ENCODE measurements at places on chromosomes 7 and 10.
A peak's percentile ranks its signal among the peaks of the same experiment; 100 is the strongest.

- no peak for DNase-seq
Observed at GRCh38 chr7:32494946-32495297, 367 bp upstream of the AVL9 start.

DNA sequence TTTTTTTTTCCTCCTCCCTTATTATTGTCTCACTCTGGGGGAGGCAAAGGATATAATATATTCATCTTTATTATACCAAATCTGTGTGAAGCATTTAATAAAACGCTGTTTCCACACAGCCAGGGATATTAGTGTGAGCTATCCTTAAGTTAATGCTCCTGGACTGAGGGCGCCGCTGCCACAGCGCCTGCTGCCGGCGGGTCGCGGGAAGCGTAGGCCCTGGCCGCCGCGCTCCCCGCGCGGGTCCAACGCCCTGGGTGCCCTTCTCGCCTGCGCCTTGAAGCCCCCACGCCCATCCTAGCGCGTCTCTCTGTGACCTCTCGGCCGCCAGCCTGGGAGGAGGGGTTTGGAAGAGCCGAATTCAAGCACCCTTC, 9.5 kb upstream of the LBX1 start:
- no peak for DNase-seq

GRCh38 chr10:44907556-44907955, 3.6 kb upstream of the TMEM72 start:
- no peak for DNase-seq

GRCh38 chr7:134364619-134365037, 47.9 kb upstream of the SLC35B4 start:
- DNase-seq: peak; percentile 81

DNA sequence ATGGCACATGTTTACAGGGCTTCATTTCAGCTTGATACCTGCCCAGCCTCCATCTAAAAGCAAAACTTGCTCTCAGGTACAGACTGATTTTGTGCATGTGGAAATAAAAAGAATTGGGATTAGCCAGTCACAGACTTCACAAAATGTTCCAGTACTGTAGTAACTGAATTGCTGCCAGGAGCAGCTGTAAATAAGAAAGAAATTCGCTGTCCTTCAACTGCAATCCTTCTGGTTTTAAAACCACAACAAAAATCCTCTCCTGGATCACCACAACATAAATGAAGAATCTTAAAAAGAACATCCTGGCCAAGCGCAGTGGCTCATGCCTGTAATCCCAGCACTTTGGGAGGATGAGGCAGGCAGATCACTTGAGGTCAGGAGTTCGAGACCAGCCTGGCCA, 3.9 kb upstream of the MIOS start:
- DNase-seq: no peak

- no peak for DNase-seq
Observed at GRCh38 chr10:132142396-132143161, 44.2 kb upstream of the DPYSL4 start.

DNA sequence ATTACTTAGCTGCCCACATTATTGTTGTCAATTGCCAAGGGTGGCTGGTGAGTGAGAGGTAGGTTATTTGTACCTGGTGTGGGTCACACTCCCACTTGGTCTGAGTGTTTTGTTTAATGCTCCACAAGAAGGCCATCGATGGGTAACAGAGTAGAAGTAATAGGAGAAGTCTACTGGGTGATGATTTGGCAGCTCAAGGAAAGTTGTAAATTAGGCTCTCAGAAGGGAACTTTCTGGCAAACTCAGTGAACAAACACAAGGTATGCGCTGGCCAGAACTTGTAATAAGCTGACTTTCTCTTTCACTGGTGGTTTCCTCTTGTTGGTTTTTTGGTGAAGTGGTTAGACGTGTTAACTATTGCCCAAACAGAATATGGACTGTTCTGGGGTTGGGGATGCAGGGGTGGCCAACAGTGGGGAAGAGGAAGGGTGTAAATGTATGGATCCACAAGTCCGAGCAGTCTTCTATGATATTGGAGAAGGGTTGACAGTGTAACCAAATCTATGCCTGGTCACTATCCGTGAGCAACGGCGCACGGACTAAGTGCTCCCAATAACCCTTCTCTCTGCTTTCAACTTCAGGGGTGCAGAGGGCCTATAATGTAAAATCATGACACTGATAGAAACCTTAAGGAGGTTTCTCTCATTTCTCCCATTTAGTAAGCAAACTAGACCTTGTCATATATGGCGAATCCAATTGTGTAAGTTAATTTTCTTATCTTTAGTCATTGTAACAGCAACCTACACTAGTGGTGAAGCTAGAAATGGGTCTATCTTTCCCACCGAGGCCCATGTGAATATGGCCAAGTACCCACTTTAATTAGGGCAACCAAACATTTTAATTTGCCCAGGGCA, 212.8 kb downstream of the PTEN start:
- no peak for DNase-seq

GRCh38 chr7:107803009-107803610, at the start of gene SLC26A3:
Gene SLC26A3 (minus strand): TSS chr7:107803223. CDS start chr7:107794509, 8,714 bp downstream.
- no peak for DNase-seq

DNA sequence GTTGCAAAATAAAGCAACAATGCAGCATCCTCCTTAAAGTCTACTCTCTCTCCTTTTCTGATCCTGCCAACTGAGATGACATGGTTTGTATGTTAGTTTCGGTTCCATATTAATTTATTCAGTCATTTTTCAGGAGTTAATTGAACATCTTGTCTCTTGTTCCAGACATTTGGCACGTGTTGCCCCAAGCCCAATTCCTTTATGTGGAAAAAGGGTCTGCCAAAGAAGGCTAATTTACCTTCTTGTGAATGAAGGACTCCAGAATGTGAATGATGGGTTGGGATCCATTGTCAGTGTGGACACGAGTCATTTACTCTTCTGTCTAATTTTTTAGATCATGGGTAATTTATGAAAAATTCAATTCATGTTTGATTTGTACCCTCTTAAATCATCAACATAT, 350.9 kb upstream of the LRGUK start:
- no peak for DNase-seq

- DNase-seq: no peak
Observed at GRCh38 chr10:69769395-69769992, 32.2 kb upstream of the COL13A1 start.

DNA sequence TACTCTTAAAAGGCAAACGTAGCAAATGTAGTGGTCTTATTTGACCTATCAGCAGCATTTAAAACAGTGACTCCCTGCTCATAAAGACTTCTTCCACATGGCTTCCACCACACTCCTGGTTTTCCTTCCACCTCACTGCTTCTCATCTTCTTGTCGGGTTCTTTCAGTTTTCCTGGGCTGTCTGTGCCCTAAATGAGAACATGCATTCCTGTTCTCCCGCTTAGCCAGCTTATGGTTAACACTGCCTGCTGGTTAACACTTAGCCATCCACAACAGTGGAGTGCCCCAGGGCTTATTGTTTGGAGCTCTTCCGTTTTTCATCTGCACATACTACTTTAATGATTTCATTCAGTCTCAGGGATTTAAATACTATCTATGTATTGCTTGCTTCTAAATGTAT, 34.3 kb upstream of the EXOC6 start:
- DNase-seq: no peak

DNA sequence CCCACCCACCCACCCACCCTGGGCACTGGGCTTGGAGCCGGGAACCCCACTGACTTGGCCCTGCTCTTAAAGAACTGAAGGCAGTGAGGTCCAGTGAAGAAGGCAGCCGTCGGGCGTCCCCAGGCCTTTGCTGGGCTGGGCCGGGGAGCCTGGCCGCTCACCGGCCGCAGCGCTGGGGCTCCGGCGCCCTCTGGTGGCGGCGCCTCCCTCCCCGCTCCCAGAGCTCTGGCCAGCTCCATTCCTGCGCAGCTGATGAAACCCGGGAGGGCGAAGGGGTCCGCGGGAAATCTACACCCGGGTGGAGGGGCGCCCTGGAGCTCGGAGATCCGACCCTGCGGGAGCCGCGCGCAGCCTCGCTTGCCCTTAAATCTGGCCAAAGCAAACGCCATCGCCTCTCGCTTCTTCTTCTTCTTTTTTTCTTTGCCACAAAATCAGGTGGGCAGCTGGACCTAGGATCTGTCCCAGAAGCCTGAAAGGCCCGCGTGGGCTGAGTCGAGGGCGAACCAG, 1.7 kb upstream of the CXCL12 start:
- no peak for DNase-seq

DNA sequence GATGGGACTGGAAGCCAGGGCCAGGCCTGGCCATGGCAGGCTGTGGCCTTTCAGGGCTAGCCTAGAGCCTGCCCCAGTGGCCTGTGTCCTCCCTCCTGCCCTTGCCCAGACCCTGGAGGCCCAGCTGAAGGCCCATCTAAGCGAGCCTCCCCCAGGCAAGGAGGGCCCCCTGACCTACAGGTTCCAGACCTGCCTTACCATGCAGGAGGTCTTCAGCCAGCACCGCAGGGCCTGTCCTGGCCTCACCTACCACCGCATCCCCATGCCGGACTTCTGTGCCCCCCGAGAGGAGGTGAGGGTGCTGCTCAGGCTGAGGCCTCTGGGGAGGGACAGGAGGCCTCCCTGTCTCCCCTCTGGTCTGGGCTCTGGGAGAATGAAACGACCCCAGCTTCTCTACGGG, 60.9 kb downstream of the PALD1 start:
- DNase-seq: no peak

- DNase-seq: no peak
Observed at GRCh38 chr7:772861-773621, 46.0 kb upstream of the PRKAR1B start.

GRCh38 chr10:44962870-44963738, 3.5 kb downstream of the RASSF4 start:
- no peak for DNase-seq

DNA sequence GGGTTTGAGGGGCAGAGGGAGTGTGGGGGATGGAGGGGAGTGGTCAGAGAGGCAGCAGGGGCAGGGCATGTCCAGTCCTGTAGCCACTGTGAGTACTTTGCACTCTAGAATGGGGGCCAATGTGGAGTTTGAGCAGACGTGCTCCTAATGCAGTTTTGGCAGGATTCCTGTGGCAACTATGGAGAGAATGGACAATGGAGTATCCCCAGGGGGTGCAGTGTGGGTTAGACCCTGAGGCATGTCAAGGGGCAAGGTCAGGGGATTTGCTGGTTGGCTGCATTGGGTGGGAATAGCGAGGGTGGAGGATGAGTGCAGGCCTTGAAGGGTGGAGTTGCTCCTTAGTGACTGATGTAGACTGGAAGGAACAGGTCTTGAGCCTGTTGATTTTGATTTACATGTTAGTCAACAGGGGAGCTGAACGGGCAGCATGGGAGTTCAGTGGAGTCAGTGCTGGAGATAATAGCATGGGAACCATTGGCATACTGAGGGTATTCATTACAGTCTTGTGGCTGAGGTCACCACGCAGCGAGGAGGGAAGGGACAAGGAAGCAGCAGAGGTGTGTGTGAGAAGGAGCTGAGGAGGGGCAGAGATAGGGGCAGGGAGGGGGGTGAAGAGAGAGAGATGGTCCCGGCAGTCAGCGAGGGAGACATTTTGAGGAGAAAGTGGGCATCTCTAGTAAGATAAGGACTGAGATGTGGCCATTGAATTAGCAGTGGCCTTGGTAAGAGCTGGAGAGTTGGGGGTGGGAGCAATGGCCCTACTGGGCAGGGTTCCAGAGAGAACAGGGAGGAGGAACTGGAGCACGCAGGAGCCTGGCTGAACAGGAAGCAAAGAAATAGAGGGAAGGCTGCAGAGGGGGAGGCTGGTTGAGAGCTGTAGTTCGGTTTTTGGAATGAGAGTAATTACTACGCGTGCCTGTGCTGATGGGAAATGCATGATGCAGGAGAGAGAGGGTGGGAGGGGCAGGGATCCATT, 112.7 kb downstream of the CCNY start:
- DNase-seq: no peak

GRCh38 chr10:78979938-78980337, 88.8 kb upstream of the ZMIZ1 start:
- DNase-seq: no peak

- no peak for DNase-seq
Observed at GRCh38 chr10:104323760-104324201, 14.5 kb downstream of the ITPRIP start.
